HT1080 (cell line): ENCODE measurements at places on chromosomes 11 and 22.
A peak's percentile ranks its signal among the peaks of the same experiment; 100 is the strongest.

DNA sequence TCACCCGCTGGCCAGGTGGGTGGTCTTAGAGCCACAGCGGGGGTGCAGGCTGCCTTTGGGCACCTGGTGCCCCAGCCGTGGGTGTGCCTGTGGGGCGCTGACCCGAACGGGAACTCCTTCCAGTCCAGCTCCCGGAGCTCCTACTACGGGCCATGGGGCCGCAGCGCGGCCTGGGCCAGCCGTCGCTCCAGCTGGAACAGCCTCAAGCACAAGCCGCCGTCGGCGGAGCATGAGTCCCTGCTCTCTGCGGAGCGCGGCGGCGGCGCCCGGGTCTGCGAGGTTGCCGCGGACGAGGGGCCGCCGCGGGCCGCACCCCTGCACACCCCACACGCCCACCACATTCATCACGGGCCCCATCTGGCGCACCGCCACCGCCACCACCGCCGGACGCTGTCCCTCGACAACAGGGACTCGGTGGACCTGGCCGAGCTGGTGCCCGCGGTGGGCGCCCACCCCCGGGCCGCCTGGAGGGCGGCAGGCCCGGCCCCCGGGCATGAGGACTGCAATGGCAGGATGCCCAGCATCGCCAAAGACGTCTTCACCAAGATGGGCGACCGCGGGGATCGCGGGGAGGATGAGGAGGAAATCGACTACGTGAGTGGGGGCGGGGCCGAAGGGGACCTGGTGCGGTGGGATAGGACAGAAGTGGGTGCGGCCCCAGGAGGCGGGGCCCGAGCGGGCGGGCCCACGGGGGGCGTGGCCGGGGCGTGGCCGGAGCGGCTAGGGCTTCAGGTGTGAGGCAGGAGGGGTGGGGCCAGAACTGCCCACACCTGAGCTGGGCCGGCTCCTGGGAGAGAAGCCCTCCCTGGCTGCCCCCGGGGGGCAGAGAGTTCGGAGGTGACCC lies 91.5 kb downstream of the CACNA1I start:
- DNase-seq, result no peak

GRCh38 chr11:96152623-96153022 lies 190.4 kb downstream of the MAML2 start:
- DNase-seq, result no peak

- no peak for DNase-seq
Observed at GRCh38 chr22:27108425-27109114, 451.2 kb downstream of the MIAT start.

DNA sequence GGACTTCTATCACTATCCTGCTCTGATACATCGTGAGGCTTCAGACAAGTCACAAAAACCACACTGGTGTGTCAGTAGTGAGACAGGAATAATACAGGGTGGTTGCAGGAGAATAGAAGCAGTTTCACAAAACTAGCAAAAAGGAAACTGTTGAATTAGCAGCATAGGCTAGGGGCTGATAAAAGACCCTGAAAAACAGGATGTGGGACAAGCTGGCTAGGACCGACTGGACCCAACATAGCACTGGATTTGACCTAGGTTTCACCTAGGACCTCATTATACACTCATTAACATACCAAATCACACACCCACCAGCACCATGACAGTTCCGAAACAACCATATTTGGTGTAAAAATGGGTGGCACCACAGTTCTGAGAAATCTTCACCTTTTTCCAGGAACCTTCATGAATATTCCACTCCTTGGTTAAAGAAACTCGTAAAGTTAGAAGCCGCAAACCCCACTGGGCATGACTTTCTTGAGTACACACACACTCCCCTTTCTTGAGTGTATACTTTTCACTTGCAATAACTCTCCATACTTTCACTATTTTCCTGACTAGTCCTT lies 76.2 kb downstream of the SLC1A2 start:
- no peak for DNase-seq

DNA sequence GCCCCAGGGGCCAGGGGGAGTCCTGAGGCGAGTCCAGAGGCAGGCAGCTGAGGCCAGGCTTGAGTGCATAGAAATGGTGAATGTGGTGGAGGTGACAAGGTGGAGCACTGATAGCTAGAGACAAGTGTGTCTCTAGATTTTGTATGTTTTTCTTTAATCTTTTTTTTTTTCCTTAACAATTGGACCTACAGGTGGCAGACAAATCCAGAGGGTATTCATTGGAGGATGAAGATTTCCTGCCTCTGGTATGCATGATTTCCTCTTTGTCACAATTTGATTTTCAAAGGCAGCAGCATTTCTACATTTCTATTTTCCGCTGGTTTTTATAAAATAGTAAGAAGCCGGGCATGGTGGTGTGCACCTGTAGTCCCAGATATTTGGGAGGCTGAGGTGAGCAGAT lies 47.7 kb upstream of the DKK3 start:
- DNase-seq, result peak; percentile 37

- no peak for DNase-seq
Observed at GRCh38 chr11:133181667-133182066, 350.6 kb downstream of the OPCML start.

DNA sequence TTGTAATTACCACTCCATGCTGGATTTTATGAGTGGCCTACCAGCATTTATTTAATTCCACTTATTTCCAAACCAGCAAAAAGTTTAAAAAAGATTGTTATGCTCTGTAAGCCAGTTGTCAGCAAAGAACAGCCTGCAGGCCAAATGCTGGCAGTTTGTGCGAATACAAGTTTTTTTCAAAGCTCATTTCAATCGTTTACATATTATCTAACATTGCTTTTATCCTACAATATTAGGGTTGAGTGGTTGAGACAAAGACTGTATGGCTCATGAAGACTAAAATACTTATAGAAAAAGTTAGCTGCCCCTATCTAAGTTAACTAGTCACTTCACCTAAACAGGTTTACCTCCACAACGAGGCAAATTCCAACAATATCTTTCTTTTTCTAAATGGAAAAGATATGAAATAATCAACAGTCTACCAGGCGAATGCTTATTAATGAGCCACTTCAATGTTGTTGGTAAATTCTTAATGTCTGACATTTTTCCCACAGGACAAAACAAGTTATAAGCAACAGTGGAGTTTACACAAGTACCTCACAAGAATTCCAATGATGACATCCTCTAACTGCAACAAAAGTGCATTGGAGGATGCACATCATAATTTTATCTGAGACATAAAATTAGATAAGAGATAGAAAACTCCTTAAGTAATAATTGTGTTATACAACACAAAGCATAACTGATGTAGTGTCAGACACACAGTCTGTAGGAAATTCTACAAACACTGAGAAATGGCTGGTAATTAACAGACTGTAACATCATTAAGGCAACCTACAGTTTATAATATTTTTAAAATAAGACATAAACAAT lies 35.8 kb upstream of the POU2AF2 start:
- no peak for DNase-seq

GRCh38 chr11:27287205-27287604 lies 75.8 kb downstream of the CCDC34 start:
- DNase-seq, result no peak

- no peak for DNase-seq
Observed at GRCh38 chr11:15418921-15419320, 304.2 kb downstream of the INSC start.

DNA sequence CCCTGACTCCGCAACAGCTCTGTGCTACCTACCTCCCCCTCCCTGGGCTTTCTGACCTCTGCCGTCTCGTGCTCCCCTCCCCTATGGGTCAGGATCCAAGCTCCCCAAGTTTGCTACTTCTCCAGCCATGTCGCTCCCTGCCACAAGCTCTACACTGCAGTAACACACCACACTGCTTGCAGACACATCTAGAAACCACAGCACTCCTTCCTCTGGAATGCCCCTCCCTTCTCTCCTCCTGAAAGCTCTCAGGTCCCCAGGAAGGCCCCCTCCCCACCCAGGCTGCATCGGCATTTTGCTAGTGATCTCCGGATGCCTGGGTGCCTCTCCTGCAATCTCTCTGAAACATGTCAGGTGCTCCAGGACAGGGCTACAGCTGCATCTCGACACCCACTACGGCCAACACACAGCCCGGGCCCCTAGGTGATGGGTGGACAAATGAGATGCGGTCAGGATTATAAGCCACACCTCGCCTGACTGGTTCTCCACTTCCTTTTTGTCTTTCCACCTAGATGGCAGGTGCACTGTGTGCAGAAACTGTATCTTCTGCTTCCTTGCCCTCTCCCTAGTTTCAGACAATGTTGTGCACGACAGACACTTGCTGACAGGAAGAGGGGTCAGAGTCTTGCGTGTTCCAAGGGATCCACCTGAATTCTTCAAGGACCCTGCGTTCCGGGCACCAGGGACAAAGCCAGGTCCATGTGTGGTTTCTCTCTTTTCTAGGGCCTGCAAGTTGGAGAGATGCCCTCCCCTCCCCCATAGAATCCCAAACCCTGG lies 22.9 kb downstream of the RPUSD4 start:
- DNase-seq, result no peak

GRCh38 chr11:18223591-18224387 lies 12.8 kb downstream of the SAA4 start:
- DNase-seq, result no peak

GRCh38 chr11:85464283-85464682 lies 162.9 kb downstream of the DLG2 start:
- no peak for DNase-seq

DNA sequence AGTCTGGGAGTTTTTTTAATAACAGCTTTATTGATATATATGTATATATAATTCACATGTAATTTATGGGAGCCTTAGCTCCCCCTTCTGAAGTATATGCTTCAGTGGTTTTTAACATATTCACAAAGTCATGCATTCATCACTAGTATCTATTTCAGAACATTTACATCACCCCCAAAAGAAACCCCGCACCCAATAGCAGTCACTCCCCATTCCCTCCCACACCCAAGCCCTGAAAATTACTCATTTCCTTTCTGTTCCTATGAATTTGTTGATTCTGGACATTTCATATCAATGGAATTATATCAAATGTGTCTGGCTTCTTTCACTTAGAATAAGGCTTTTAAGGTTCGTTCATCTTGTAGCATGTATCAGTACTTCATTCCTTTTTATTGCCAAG lies 35.6 kb upstream of the SYT7 start:
- peak; percentile 75 for DNase-seq

DNA sequence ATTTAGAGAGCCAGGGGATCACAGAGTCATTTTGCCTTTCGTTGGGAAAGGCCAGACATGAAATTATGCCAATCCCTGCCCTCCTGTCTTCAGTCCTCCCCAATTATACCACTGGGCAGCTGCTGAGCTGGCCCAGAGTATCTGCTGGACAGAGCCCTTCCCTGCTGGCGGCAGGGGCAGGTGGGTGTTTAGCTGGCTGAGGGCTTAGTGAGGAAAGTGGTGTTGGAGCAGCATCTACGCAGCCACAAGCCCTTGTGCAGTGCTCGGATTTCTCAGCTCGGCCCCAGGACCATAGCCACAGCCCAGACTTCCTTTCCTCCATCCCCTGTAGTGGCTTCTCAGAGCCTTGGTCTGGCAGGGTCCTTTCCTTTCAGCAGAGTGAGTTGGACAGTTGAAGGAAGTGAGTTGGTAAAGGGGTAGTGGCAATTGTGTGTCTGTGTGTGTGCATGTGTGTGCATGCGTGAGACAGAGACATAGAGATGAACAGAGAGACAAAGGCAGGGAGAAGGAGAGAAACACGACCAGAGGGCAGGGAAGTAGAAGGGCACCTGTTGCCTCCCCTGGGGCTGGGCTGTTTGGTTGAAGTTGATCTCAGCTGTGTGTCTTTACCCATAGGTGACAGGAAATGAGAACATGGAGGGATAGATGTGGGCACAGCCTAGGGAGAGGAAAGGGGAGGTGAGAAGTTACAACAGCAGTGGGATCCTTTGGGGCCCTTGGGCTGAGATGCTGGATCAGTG lies 66.2 kb downstream of the GRIK4 start:
- no peak for DNase-seq

- DNase-seq, result peak; percentile 40
Observed at GRCh38 chr11:123308077-123308476, 113.0 kb upstream of the CLMP start.

GRCh38 chr11:118370774-118371173 lies 11.4 kb downstream of the UBE4A start:
- no peak for DNase-seq

GRCh38 chr11:38884145-38884865 lies 2286.3 kb upstream of the RAG2 start:
- no peak for DNase-seq

- no peak for DNase-seq
Observed at GRCh38 chr11:6664551-6664950, 8.9 kb upstream of the DCHS1 start.

DNA sequence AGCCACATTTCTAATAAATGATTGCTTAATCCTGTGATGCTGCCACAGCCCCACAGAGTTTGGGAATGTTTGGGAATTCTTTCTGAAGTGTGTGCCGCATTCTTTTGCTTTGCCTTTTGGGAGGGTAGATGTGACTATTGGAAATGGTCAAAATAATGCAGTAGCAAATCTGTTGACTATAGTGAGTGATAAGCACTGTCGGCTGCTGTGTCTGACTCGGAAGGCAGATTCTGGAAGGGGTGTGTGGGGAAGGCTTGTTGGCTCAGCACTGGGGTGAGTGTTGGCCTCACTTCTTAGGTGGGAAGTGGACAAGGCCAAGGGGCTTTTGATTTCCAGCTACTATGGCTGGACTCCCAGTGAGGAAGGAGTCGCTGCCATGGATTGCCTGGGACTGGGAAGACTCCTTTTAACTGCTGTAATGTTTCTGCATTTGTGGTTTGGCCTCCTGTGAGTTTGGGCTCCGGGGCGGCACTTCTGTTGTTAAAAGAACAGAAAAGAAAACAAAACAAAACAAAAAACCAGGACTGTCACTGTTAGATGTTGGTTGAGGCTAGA lies 20.1 kb downstream of the ZBTB16 start:
- DNase-seq, result no peak

DNA sequence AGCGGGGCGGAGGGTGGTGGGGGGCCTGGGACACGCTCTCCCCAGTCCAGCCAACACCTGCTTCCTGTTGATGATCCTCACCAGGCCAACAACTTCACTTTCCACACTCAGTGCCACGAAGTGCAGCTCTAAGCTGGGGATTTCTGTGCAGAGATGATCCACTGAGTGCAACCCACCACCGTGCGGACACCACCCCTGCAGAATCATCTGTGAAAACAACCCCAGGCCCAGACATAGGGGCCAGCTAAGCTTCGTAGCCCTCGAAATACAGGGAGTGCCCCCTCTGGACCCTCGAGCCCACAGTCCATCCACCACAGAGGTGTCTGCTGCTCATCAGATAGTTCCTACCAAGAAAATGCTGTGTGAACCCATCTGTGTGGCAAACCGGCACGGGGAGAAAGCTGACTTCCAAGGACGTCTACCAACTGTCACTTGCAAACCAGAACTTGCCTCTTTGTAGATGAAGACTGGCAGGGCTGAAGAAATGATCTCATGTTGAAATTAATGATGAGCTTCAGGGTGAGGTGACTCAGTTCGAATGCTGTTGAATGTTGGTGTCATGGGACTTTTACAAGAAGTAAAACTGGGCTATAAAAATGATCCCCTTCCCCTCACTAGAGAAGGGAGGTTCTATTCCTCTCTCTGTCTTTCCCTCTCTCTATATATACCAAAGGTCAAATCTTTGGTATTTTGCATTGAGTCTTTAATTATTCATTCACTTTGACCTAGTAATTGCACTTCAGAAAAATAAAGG lies 73.4 kb downstream of the MYEOV start:
- no peak for DNase-seq

GRCh38 chr11:12289667-12290476 lies 87.5 kb upstream of the PARVA start:
- no peak for DNase-seq

- no peak for DNase-seq
Observed at GRCh38 chr11:26974069-26974783, 19.7 kb upstream of the FIBIN start.

- peak; percentile 82 for DNase-seq
Observed at GRCh38 chr11:62791501-62792201, at the start of gene TMEM223. TSS of gene TMEM223 (minus strand) at chr11:62792006. CDS start at chr11:62791994, 12 bp downstream.

GRCh38 chr22:32342977-32343376 lies 14.7 kb upstream of the RFPL3 start:
- no peak for DNase-seq
